Activated T-helper 2 cell treated with anti-CD3 and anti-CD28 coated beads, Interferon-gamma antibody, Interleukin-2, Interleukin-4, amounts not matched to agents 10 μg/mL and 5 μg/mL and 100 μg/mL, durations not matched to agents 14 hours and 24 hours and 36 hours (primary cell): ENCODE measurements at places on chromosomes 5 and 9. TPM values are rescaled to one million over a fixed set of nuclear protein-coding genes. Genes with fewer than 3 reads are reported as not detected.

GRCh38 chr5:87581661-87582060, 168.9 kb upstream of the CCNH start:
- H3K27ac ChIP-seq, result no peak overlapping the region
- DNase-seq, result no peak
- no peaks in the 10 kb centered on the region for H3K27me3 ChIP-seq

GRCh38 chr5:41695920-41696582, 174.2 kb downstream of the OXCT1 start:
- H3K36me3 ChIP-seq, result no peaks in the 10 kb centered on the region
- H3K27me3 ChIP-seq, result peaks cover 35% of the 10 kb centered on the region
- H3K27ac ChIP-seq, result no peak overlapping the region
- H3K4me1 ChIP-seq, result no peaks in the 10 kb centered on the region

- no peaks in the 10 kb centered on the region for H3K4me1 ChIP-seq
- no peaks in the 10 kb centered on the region for H3K36me3 ChIP-seq
- no peak for DNase-seq
These were observed 176.0 kb downstream of the ATP10B start for GRCh38 chr5:160675988-160676387.

The ROPN1L gene
- 0.16 and 0.55 TPM in 2 replicates for total RNA-seq
